ENCODE measurements at places on chromosomes 1 and 21. TPM values are rescaled to one million over a fixed set of nuclear protein-coding genes. Genes with fewer than 3 reads are reported as not detected.

Gene SPRR3
- polyA plus RNA-seq = 3.0 TPM

Gene ALDH4A1
- polyA plus RNA-seq = 6.3 TPM

Gene JMJD4
- 8.4 TPM for polyA plus RNA-seq

Gene AMY1A
- polyA plus RNA-seq = not detected

Gene CAMK2N1
- polyA plus RNA-seq = 260 TPM

Gene LY9
- 1.0 TPM for polyA plus RNA-seq

Gene EPHA8
- not detected for polyA plus RNA-seq

Gene IL20
- not detected for polyA plus RNA-seq

Gene ASCL5
- 0.15 TPM for polyA plus RNA-seq

Gene FAM3B
- 329 TPM for polyA plus RNA-seq

Gene HLX
- 6.8 TPM for polyA plus RNA-seq

Gene DCDC2B
- not detected for polyA plus RNA-seq

Gene MEGF6
- polyA plus RNA-seq = 1.9 TPM

Gene ZNF697
- polyA plus RNA-seq = 1.3 TPM

Gene CLCA4
- 0.47 TPM for polyA plus RNA-seq

Gene AMY2A
- 2.7 TPM for polyA plus RNA-seq

Gene NCF2
- 3.3 TPM for polyA plus RNA-seq

Gene BATF3
- 3.6 TPM for polyA plus RNA-seq

Gene LDLRAD1
- polyA plus RNA-seq = not detected

Gene CCDC185
- not detected for polyA plus RNA-seq

Gene KCNT2
- 0.61 TPM for polyA plus RNA-seq

Gene SMPDL3B
- polyA plus RNA-seq = 19.2 TPM

Gene PRAMEF9
- not detected for polyA plus RNA-seq

Gene KDF1
- 30.8 TPM for polyA plus RNA-seq

Gene RASAL2
- 4.3 TPM for polyA plus RNA-seq

Gene RPL5
- polyA plus RNA-seq = 1,004 TPM

Gene DRAM2
- 91.9 TPM for polyA plus RNA-seq

Gene RGS4
- 2.7 TPM for polyA plus RNA-seq

Gene S100A8
- polyA plus RNA-seq = 51.4 TPM

Gene SDC3
- polyA plus RNA-seq = 36.1 TPM

Gene MASP2
- not detected for polyA plus RNA-seq

Gene CD52
- 116 TPM for polyA plus RNA-seq

Gene NHLH1
- 0.67 TPM for polyA plus RNA-seq

Gene PTPRC
- polyA plus RNA-seq = 3.8 TPM

Gene CTNNBIP1
- polyA plus RNA-seq = 24.0 TPM

Gene FHAD1
- 0.27 TPM for polyA plus RNA-seq

Gene ENAH
- polyA plus RNA-seq = 22.4 TPM

Gene ALX3
- not detected for polyA plus RNA-seq

Gene MARK1
- polyA plus RNA-seq = 2.1 TPM

Gene LCE1B
- polyA plus RNA-seq = not detected

Gene KRTAP19-5
- polyA plus RNA-seq = not detected

Gene AMPD1
- polyA plus RNA-seq = 8.4 TPM

Gene IL12RB2
- polyA plus RNA-seq = 0.52 TPM

Gene MT1HL1
- not detected for polyA plus RNA-seq
